Stimulated activated CD4-positive, alpha-beta T cell treated with anti-CD3 and anti-CD28 coated beads, Interleukin-4, amount 100 ng/mL, for 48 hours (primary cell): ENCODE measurements at places on chromosomes 1 and 21.
A peak's percentile ranks its signal among the peaks of the same experiment; 100 is the strongest.

DNA sequence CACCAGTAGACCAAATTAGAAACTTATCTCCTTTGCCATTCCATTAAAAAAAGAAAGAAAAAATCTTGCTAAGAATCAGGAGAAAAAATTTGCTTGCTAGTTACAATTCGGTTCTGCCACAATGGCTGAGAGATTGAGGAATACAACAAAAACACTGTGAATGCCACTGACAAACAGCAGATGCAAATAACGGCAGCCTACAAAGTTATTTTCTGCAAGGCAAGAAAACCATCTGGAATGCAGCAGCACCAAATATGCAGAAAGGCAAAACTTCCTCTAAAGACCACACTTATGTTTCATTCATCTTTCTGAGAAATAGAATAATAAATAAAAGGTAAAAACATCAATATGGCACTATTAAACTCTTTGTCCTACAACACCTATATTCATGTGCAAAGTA is 75.7 kb downstream of the ENAH start:
- no peak for DNase-seq

GRCh38 chr1:160159846-160160245 is 8.4 kb downstream of the ATP1A4 start:
- DNase-seq: no peak

- DNase-seq: no peak
Observed at GRCh38 chr1:221740993-221741702, 741 bp downstream of the DUSP10 start.

DNA sequence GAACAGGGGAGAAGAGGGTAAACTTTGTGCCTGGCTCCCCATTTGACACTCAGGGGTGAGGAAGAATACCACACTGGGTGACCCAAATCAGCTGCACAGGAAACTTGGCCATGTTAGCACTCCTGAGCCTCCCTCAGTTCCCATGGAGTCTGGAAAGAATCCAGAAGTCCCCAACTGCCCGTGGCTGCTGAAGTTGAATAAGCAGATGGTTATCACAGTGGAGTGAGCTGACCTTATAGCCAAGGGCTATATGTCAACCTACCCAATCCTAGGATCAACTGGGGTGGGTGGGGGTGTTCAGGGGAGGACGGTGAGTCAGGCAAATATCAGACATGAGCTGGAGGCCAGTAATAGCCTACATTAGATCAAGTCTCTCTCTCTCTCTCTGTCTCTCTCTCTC is 20.4 kb downstream of the KCNH1 start:
- DNase-seq: no peak

DNA sequence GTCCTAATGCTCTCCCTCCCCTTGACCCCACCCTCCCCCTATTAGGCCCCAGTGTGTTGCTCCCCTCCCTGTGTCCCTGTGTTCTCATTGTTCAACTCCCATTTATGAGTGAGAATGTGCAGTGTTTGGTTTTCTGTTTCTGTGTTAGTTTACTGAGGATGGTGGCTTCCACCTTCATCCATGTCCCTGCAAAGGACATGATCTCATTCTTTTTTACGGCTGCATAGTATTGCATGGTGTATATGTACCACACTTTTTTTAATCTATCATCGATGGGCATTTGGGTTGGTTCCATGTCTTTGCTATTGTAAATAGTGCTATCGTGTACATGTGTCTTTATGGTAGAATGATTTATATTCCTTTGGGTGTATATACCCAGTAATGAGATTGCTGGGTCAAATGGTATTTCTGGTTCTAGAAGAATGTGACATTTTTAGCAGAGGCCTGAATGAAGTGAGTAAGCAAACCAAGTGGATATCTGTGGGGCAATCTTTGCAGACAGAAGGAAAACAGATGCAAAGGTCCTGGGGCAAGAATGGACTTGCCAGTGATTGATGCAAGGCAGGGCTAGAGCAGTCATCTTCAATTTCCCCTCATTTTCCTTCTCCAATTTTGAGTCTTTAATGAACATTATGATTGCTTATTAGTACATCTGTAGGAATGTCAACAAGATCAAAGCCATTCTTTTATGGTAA is 50.2 kb downstream of the UBE4B start:
- no peak for DNase-seq

- no peak for DNase-seq
Observed at GRCh38 chr21:40766381-40766780, 80.6 kb downstream of the DSCAM start.

DNA sequence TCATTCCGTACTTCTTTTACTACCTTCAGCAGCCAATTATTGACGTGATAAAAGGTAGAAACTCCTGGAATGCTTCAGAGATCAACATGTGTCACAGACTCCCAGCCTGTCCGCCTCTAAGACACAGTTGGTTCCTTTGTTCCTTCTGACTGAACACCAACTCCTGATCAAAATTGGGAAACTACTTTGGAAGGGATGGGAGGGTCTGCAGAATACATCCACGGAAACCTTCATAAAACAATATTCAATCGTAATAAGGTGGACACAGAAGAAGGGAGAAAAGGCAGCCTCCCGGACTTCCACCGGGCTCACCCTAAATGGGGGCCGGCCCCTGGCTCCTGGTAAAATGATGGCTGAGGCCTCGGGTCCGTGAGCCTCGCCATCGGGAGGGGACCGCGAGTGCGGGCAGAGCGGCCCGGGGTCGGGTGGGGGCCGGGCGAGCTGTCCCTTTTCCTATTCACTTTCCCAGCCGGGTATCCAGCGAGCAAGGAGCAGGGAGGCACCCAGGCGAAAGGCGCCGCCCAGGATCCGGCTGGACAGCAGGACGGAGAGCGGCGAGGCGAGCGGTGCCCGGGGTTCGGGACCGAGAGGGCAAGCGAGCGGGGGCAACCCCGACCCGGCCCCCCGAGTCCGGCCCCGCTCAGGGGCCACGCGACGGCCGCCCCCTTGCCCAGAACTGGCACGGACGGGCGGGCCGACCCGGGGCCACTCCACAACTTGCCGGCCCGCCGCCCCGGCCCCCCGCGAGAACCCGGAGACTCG is 805 bp downstream of the NRIP1 start:
- no peak for DNase-seq

DNA sequence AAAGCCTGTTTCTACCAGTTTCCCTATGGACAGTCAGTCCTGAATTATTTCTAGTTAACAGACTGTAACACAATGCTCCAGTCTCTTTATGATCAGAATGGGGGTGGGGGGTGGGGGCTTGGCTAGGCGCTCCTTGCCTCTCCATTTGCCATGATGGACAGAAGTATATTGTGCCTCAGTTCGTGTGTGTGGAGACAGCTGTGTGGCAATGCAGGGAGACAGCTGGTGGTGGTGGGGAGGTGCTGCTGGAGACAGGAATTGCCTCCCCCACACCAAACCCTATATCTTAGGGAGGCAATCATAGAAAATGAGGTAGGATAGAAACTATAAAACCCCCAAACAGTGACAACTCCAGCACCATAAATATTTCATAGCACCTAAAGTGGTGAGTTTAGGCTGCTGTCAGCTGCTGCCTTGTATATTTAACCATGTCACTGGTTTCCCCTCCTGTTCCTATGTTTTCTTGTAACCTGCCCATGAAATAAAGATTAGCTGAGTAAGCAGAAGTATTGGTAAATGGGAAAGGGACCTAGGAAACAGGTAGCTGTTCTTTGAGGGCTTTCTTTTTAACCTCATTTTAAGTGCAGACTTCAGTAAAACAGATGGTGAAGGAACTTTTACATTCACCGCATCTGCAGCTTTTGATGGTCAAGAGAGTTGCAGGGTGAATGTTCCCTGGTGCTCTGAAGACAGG is 3.4 kb downstream of the PLXNA2 start:
- DNase-seq: no peak

DNA sequence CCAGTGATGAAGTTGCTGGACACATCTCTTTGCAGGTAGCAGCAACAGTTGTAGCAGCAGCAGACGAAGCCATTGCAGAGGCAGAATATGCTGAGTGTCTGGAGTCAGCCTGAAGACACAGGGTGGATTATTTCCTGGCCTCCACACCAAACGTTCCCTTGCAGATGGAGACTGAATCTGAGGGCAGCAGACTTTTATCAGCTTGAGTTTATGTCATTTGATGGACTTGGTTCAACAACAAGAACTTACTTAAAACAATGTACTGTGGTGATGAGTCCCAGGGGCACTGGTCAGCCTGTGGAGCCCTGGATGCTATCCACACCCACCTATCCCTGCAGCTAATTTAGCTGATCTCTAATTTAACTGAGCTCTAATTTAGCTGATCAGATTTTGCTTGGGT is 17.1 kb upstream of the MPZL1 start:
- DNase-seq: no peak

DNA sequence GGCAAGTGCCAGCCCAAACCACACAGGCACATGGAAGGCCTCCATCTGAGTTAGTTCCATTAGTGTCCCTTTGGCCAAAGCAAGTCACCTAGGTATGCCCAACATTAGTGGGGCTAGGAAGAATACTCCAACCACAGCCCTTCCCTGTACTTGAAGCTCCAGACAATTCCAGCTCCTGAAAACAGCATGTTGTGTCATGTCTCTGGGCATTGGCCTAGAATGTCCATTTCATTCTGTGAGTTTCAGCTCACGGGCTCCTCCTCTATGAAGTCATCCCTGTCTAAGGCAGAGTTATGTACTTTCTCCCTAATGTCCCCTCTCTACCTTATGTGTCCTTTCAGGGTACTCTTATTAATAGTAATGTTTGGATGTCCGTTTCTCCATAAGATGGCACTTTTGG is 96.5 kb upstream of the SPATA6 start:
- DNase-seq: no peak

- no peak for DNase-seq
Observed at GRCh38 chr1:10973552-10973951, 38.9 kb upstream of the TARDBP start.

DNA sequence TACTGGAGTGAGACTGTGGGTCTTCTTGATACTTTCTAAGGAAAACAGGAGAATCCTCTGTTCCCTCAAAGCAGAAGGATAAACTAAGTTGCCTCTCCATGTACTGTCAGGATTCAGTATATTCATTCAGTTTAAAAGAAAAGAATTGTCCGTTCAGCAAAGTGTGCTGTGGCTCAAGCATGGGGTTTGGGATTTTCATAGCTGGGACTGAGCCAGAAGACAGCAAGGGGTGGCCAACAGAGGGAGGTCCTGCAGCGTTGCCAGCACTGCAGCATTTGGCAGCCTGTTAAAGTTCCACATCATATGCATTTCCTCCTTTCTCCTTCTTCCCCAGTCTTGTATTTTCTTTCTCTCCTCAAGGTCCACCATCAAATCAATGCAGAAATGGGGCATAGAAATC is 75.1 kb downstream of the DTL start:
- DNase-seq: no peak

DNA sequence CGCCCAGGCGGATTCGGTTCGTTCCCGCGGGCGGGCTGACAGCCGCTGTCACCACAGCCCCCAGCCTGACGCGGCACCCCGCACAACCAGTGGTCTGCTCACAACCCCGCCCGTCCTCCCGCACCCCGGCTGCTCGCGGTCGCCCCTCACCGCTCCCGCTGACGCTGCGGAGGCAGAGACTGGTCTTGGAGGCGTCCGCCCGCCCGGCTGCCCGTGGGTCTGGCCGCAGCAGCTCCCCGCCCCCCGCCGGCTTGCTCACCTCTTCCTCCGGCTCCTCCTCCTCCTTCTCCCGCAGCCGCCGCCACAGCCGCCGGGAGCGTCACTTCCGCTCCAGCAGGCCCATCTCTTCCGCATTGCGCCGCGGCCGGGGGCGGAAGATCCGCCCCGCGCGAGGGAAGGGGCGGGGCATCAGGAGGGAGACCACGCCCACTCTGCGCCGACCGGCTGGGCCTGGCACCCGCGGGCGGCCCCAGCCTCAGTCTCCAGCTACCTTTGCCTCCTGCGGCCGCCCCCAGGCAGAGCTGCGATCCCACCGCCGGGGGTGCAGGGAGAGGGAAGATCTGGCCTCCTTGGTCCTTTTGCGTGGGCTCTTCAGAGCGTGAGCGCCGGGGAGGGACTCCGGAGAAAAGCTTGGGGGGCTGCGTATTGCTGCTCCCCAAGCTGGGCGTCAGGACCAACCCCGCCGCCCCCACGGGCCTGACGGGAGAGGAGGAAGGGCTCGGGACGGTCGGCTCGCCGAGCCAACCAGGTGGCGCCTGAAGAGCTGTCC is at the start of gene SYNJ1:
Gene SYNJ1 (minus strand): TSS at position 327 of the 769 bp plus-strand sequence. CDS start 1,118 bp downstream, outside the sequence.
- peak; percentile 90 for DNase-seq

- DNase-seq: peak; percentile 71
Observed at GRCh38 chr1:34597877-34598514, 156.9 kb upstream of the GJB5 start.

GRCh38 chr21:46622226-46622625 is 13.2 kb upstream of the PRMT2 start:
- no peak for DNase-seq

GRCh38 chr1:35555601-35556477 is 1.4 kb downstream of the KIAA0319L start:
- DNase-seq: no peak

GRCh38 chr1:177659281-177659680 is 310.6 kb downstream of the SEC16B start:
- DNase-seq: no peak

- no peak for DNase-seq
Observed at GRCh38 chr1:58942759-58943191, 158.9 kb upstream of the JUN start.

- DNase-seq: no peak
Observed at GRCh38 chr21:15367061-15367626, 302.3 kb upstream of the NRIP1 start.

DNA sequence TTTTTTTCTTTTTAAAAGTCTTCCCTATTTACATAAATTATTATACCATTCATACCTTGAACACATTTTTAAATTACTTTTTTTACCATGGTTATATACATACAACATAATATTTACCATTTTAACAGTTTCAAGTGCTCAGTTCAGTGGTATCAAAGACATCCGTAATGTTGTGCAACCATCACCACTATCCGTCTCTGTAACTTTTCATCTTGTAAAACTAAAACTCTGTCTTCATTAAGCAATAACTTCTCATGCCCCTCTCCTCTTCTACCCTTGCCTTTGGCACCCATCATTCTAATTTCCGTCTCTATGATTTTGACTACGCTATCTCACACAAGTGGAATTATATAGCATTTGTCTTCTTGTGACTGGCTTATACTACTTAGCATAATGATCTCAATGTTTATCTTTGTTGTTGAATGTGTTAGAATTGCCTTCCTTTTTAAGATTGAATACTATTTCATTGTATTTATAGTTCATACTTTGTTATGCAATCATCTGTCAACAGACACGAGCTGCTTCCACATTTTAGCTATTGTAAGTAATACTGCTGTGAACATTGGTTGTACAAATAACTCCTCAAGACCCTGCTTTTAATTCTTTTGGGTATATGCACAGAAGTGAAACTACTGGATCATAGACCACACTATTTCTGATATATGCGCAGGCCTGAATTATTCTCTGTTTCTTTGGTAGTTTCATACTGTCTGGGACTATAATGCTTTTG is 689.5 kb upstream of the NCAM2 start:
- DNase-seq: no peak

- DNase-seq: no peak
Observed at GRCh38 chr1:22845398-22845935, 127.2 kb downstream of the LACTBL1 start.

- DNase-seq: no peak
Observed at GRCh38 chr1:162573136-162573535, 11.6 kb downstream of the UAP1 start.

GRCh38 chr1:69913977-69914376 is 291.4 kb downstream of the LRRC40 start:
- no peak for DNase-seq

- DNase-seq: no peak
Observed at GRCh38 chr1:17011092-17011438, 663 bp downstream of the ATP13A2 start.

GRCh38 chr1:59152511-59152910 is 144.4 kb upstream of the FGGY start:
- no peak for DNase-seq
